Activated T-helper 2 cell treated with anti-CD3 and anti-CD28 coated beads, Interferon-gamma antibody, Interleukin-2, Interleukin-4, amounts not matched to agents 10 μg/mL and 5 μg/mL and 100 μg/mL, durations not matched to agents 14 hours and 24 hours and 36 hours (primary cell): ENCODE measurements at places on chromosomes 1 and 21. TPM values are rescaled to one million over a fixed set of nuclear protein-coding genes. Genes with fewer than 3 reads are reported as not detected.

DNA sequence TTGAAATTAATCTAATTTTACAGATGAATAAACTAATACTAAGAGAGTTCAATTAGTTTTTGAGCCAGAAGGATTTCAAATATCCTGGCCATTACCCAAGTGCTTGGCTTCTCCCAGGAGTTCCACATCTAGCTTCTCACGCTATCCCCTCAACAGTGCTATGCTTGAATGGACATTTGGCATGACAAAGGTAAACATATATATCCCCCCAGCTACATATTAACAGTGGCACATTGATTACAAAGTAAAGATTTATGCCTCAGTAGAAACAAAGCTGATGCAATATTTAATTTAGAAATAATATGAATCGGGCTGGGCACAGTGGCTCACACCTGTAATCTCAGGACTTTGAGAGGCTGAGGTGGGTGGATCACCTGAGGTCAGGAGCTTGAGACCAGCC, 434.6 kb upstream of the PRMT6 start:
- no peak for DNase-seq

The CAPN8 gene
- not detected in 2 replicates for total RNA-seq

- no peak for DNase-seq
Observed at GRCh38 chr1:202283379-202283844, 58.3 kb downstream of the UBE2T start.

DNA sequence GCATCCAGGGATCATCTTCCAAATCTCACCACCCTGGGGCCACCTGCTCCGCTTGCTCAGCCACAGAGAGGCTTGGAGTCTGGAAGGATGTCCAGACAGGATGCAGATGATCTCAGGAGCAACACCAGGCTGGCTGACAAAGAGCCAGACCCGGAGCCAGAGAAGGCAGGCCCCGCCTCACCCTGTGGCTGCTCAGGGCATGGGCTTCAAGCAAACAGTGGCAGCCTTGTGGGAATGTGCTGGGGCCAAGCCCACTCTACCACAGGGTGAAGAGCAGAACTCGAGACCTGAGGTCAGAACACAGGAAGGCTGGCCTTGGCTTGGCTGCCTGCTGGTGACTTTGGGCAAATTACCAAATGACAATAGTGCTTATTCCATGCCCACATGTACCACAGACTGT, 45.5 kb downstream of the MRPL37 start:
- DNase-seq: no peak

DNA sequence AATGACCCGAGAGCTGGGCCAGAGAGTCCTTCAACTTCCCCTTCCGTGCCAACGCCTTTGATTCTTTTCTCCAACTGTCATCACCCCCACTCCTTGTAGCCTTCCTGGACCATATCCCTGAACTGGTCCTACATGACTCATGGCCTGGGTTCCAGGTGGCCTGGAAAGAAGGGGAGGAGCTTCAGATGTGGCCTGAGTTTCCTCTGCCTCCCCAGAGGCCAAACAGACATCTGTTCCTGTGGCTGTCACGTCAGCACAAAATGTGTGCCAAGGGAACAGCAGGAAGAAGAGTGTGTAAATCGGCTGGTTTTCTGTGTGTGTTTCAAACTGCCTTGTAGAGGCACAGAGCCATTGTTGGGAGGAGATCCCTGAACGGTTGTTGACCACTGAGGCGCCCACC, 24.9 kb upstream of the KIRREL1 start:
- DNase-seq: no peak
